ENCODE measurements at places on chromosomes 16 and 17.

DNA sequence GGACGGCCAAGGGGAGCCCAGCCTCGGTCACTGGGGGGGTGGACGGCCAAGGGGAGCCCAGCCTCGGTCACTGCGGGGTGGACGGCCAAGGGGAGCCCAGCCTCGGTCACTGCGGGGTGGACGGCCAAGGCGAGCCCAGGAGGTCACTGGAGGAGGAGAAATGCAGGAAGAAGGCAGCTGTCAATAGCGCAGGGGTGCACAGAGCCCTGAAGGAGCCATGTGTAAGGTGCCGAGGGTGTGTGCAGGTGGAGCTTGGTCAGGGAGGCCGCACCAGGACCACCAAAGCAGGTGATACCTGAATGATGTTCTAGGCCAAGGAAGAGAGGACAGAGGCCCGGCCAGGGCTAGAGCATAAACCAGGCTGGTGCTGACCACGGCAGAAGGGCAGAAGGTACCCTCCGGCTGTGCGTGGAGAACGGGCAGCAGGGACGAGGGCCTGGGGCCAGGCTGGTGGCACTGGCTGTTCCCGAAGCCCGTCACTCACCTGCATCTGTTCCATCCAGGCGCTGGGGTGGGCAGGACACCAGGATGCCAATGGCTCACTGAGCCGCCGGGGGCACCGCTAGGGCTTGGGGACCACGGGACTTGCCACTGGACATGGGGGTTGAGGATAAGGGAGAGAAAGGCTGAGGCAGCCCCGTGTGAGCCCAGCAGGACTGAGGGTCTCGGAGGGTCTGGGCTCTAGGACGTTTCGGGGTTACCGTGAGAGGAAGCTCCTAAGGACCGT, 5.9 kb upstream of the CCDC57 start:
- no peak for DNase-seq

DNA sequence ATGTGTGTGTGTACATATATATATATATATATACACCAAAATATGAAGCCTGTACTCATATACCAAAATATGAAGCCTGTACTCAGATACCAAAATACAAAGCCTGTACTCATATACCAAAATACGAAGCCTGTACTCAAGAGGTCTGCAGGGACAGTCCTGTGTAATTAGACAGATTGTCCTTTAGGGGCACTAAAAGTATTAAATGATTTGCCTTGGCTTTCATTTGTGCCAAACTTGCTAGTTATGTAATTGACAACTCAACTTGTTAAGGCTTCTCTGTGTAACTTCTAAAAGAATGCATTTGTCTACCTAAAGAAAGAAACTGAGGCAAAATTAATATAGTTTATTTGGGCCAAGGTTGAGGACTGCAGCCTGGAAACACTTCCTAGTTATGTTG, 30.8 kb upstream of the DHX40 start:
- DNase-seq = no peak

GRCh38 chr16:22671301-22672076, 142.5 kb upstream of the HS3ST2 start:
- DNase-seq = no peak

DNA sequence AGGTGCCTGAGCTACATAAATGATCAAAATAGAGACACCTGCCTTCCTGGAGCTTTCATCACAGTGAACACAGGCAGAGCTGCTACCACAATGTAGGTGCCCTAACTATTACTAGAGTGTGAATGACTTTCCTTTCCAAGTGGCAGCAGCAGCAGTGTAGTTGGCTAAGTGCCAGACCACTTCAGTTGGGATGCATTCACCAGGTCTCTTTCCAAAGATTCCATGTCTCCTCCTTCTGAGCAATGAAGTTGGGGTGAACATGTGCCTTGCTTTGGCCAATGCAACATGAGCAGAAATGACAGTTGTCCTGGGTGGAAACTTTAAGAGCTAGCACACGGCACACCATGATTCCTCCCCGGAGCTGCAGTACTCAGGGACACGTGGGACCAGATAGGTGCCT, 23.3 kb upstream of the CACNG4 start:
- no peak for DNase-seq

DNA sequence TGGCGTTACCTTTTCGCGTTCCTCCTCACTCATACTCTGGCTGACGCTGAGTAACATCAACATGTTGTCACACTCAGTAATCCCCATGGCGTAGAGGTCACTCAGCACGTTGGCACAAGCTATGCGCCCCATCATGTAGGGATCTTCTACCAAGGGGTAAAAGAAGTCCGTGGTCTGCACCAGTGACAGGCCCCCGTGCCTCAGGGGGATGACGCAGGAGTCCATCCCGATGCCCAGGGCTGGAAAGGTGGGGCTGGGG, 596 bp downstream of the SEPHS2 start:
- DNase-seq = no peak

Measured in activated naive CD8-positive, alpha-beta T cell treated with anti-CD3 and anti-CD28 coated beads, Interleukin-2, amount 50 U/mL, for 16 hours (primary cell).